ENCODE measurements at places on chromosomes 3 and 15. TPM values are rescaled to one million over a fixed set of nuclear protein-coding genes. Genes with fewer than 3 reads are reported as not detected.

DNA sequence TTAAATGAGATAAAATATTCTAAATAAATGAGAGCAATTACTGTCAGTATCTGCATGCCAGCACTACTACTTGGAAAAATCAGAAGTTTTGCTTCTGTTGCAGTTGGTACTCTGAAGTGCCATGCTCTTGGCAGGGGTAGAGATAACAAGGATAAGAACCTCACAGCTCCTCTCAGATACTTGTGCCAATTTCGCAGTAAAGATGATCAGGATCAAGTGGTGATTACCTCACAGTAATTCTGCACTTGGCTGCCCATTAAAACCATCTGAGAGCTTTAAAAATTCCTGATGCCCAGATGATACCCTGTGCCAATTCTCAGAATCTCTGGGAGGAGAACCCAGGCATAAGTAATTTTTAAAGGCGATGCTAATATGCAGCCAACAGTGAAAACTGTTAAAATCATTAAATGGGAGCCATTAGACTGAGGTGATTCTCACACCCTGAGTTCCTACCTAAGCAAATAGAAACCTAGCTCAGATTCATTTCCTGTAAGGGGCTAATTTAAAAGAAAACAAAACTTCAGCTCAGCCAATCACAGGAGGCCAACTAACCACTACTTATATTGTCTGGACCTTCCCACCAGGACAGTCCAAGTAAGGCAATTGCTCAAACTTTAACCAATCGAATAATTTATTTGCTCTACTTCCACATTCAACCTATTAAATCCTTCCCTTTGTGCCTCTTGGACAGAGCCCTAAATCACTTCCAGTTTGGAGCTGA is 171.2 kb downstream of the KCNMB2 start:
- DNase-seq: no peak

DNA sequence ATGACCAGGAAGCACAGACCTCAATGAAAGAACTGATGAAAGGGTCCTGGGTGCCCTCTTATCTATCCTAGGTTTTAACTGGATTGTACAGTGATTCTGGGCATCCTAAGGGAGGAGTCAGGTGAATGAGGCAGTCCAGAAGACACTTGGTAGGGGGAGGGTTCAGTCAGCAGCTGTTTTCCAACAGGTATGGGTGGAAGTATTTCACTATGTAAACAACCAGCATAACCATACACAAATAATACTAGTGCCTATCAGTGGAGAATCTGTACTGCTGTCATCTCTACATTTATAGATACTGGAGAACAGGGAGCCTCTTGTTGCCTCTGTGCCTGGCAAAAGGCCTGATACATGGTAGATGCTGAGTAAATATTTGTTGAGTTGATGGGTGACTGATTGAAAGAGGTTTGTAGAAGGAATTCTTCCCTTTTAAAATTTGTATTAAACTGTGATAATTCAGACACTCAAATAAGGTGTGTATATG is 328.5 kb downstream of the RBMS3 start:
- DNase-seq: no peak

- DNase-seq: no peak
Measured at GRCh38 chr15:85642065-85642692, 152.5 kb downstream of the KLHL25 start.

GRCh38 chr15:79430901-79431635 is 1.1 kb upstream of the MINAR1 start:
- no peak for DNase-seq

ARIH2 gene
- total RNA-seq: 138 TPM

MORC1 gene
- not detected for total RNA-seq

ZMYND10 gene
- 0.61 TPM for total RNA-seq

Measured in SK-MEL-5 (cell line).